ENCODE measurements at places on chromosomes 13 and 19.

DNA sequence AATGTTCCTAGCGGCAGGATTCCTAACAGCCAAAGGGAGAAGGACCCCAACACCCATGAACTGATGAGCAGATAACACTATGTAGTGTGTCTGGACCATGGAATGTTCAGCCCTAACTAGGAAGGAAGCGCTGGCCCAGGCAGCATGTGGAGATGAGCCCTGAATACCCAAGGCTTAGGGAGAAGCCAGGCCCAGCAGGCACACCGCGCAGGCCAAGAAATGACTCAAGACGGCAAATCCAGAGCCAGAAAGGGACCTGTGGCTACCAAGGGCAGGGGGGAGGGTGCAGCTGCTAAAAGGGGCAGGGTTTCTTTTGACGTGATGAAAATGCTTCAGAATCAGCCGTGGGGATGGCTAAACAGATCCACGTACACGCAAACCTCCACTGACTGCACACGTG, 20.7 kb upstream of the TINCR start:
- DNase-seq = no peak

DNA sequence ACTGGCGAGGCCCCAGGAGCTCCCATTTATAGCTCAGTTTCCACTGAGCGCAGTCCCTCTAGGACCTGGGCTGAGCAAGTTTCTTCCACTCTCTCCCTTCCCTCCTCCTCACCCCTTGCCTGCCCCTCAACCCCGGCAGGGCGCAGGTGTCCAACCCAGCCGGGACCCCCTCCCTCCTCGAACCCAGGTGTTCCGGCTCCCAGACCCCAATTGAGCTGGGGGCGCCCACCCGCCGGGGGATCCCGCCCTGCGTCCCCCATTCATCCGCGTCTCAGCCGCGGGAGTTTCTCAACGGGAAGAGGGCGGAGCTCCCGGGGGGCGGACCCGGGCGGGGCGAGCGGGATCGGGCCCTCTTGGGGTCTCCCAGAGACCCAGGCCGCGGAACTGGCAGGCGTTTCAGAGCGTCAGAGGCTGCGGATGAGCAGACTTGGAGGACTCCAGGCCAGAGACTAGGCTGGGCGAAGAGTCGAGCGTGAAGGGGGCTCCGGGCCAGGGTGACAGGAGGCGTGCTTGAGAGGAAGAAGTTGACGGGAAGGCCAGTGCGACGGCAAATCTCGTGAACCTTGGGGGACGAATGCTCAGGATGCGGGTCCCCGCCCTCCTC, at the start of gene KIRREL2:
KIRREL2 (plus strand) TSS at position 366 of the 604 bp plus-strand sequence; CDS start at position 575, 209 bp downstream.
- DNase-seq = no peak

GRCh38 chr19:1755467-1756171, 2.3 kb downstream of the ONECUT3 start:
- no peak for DNase-seq

DNA sequence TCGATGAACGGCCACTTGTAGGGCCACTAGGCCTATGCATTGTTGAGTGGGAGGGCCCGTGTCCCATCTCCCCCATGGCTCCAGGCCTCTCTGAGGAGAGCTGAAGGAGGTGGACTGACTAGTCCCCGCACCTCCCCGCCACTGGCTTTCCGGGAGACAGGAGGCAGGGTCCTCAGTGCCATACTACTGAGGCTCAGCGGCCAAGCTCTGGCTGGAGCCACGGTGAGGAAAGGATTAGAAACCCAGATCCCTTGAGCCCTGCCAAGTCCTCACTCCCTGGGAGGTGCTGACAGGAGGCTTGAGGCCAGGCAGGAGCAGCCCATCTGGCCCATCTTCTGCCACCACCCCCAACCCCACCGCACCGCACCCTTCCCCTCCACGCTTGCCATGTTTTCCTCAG, 29.0 kb downstream of the CCDC8 start:
- no peak for DNase-seq

GRCh38 chr19:47623921-47624391, 15.0 kb downstream of the BICRA start:
- no peak for DNase-seq

Measured in memory B cell (primary cell).